ENCODE measurements at places on chromosomes 12 and 14.

- DNase-seq, result no peak
Observed at GRCh38 chr12:32661706-32662105, 17.4 kb upstream of the DNM1L start.

GRCh38 chr12:49131051-49131893 is at the start of gene TUBA1B:
TUBA1B (minus strand) TSS chr12:49131395; CDS start chr12:49131300, 95 bp downstream.
- peak; percentile 94 for DNase-seq

DNA sequence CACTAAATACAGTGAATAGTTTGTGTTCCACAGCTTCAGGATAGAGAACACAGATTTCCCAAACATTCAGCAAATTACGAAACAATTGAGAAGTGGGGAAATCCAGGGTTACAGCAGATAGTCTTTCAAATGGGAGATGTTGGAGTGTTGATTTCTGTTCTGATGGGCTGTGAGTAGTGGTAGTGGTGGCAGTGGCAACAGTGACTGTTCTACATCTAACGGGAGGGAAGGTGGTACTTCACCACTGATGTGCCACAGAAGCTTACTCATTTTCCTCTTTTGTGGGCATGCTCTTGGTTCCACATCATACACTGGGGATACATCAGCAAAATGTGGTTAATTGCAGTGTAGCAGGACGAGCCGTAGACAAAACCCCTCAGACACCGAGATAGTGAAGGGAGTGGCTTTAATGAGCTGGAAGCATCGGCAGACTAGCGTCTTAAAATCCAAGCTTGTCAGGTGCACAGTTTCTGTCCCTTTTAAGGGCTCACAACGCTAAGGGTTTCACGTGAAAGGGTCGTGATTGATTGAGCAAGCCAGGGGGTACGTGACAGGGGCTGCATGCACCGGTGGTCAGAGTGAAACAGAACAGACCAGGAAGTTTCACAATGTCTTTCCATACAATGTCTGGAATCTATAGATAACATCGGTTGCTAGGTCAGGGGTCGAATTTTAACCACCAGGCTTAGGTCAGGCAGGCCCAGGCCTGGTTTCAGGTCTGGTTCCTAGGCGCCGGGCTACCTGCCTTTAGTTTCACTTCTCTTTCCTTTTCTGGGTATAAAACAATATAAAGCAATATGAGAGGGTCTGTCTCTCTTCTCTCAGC is 330.6 kb upstream of the FBXO33 start:
- DNase-seq, result peak; percentile 7

- DNase-seq, result no peak
Observed at GRCh38 chr12:9961106-9961505, 10.1 kb upstream of the CLEC12A start.

DNA sequence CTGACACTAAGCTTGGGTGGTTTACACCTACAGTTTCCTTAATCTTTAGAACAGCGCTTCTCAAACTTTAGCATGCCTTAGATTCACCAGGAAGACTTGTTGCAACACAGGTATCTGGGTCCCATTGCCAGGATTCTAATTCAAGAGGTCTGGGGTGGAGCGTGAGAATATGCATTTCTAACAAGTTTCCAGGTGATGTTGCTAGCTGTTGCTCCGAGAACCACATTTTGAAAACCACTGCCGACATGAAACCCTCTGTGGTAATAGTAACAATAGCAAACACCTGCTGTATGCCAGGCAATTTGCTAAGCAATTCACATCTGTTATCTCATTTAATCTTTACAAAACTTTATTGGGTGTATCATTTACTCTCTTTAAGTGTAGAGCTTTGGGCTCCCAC is 58.6 kb downstream of the TRHDE start:
- DNase-seq, result no peak

GRCh38 chr12:59041241-59042121 is 121.2 kb upstream of the LRIG3 start:
- DNase-seq, result no peak

DNA sequence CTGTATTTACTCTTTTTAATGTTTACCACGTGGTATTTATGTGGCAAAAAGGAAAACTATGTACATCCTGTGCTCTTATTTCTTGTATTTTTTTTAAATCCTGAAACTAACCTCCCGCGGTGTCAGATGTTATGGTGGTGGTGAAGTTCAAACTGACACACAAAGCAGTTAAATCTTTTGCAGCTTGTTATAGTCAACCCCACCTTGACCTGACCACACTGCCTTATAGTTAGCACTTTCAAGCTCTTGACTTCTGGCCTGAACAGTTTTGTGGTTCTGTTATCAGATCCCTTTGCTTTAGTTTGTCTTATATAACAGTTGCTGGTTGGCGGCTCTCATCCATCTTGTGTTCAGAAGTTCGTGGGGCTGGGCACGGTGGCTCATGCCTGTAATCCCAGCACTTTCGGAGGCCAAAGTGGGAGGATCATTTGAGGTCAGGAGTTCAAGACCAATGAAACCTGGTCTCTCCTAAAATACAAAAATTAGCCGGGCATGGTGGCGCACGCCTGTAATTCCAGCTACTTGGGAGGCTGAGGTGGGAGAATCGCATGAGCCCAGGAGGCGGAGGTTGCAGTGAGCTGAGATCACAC is 2.1 kb downstream of the UNG start:
- DNase-seq, result no peak

GRCh38 chr12:54393207-54393609 is 8.7 kb upstream of the ZNF385A start:
- DNase-seq, result no peak

- no peak for DNase-seq
Observed at GRCh38 chr14:60971271-60971670, 9.6 kb downstream of the TRMT5 start.

DNA sequence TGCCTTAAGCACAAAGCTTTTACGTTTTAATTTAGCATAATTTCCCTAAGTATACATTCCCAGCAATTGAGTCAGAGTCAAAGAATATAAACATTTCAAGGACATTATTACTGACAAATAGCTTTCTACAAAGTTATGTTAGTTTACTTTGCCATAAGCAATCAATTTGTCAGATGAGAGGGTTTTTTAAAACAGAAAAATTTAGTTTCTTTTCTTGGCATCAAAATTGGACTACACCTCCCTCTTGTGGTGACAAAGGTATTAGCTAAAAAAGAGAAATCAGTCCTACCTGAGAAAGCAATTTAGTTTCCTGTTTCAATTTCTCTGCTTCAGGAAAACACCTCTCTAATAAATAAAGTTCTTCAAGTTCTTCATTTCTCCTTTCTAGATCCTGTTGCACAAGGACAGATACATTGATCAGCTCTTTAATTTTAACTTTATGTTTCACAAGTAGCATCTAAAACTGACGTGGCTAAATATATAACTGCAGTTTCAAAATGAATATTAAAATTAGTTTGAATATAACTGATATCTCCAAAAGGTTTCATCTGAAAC is 39.9 kb downstream of the DNAI7 start:
- DNase-seq, result peak; percentile 37

- DNase-seq, result no peak
Observed at GRCh38 chr12:101876322-101876860, 989 bp upstream of the DRAM1 start.

DNA sequence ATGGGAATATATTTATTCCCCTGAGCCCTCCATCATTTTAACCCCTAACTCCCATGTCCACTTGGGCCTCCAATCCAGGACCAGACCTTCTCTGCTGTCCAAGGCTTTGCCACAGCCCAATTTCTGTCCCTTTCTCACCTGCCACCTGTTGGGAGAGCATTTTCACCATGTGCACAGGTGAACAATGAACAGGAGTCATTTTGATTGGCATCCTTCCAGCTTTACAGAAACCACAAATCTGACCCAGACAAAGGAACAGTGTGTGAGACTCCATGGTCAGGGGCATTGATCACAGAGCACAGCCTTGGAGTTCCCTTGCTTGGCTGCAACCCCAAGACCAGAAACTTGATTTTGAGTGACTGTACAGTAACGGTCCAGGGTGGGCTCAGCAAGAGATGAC is 91.9 kb downstream of the CRACR2A start:
- DNase-seq, result no peak

DNA sequence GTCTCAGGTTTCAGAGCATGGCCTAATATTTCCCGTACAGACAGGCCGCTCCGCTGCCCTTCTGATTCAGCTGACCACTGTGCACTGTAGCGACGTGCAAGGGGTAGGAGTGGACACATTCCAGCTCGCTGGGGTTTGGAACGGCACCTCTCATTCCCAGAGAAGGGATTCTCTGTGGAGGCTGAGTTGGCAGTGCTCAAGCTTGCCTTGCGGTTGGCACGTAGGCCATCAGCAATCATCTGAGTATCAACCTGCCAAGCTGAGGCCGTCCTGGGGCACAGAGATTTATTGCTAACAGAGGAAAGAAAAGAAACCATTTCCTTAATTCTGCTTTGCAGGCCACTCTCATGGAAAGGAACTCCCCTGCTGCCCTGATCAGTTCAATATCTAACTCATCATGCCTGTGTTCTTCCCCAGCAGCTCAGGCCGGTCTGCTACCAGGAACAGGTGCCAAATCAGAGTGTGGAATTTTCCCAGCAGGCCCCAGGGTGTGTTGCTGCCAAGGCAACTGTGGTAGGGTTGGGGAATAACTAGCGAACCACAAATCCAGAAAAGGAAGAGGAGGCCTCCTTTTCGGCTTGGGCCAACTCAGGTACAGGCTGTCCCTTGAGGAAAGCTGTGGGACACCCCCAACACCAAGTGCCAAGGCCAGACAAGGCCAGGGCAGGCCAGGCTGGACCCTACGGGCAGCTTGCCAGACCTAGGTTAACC is 92.5 kb downstream of the SSPN start:
- DNase-seq, result no peak

DNA sequence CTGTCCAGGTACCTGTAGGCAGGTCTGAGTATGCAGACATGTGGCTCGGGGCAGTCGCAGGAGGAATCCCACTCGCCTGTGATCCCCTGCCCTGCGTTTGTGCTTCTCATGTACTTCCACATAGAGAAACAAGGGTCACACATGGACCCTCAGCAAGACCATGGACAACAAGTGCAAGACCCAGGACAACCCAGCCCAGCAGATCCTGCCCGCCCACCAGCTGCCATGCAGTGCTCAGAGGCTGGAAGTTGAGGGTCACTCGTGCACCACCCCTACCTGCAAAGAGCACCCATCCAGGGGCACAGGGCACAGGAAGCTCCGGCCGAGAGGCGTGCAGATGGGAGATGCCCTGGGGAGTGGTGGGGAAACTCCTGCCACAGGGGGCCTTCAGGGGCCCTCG is 67.5 kb upstream of the C14orf180 start:
- DNase-seq, result no peak

DNA sequence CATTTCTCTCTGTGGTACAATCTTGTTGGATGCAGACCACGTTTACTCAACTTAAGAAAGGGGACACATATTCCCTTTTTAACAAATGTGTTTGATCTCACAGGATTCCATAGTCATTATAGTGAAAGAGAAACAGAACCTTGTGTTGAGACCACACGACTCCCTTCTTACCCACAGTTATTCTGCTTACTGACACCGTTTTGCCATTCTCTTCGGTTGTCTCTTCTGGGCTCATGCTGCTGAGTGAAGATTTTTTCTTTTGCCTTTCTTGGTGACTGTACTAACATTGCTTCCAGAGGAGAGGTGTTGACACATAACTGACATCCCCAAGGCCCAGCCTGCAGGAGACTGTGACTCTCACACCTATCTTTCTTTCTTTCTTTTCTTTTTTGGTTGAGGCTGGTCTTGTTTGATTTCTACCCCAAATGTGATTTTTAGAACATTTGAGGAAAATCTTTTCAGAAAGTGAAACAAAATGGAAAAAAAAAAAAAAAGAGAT is 61.2 kb upstream of the OTOGL start:
- no peak for DNase-seq

GRCh38 chr12:29282031-29282816 is 98.7 kb downstream of the ERGIC2 start:
- DNase-seq, result no peak

GRCh38 chr14:88849716-88850115 is 25.3 kb downstream of the TTC8 start:
- DNase-seq, result peak; percentile 39

DNA sequence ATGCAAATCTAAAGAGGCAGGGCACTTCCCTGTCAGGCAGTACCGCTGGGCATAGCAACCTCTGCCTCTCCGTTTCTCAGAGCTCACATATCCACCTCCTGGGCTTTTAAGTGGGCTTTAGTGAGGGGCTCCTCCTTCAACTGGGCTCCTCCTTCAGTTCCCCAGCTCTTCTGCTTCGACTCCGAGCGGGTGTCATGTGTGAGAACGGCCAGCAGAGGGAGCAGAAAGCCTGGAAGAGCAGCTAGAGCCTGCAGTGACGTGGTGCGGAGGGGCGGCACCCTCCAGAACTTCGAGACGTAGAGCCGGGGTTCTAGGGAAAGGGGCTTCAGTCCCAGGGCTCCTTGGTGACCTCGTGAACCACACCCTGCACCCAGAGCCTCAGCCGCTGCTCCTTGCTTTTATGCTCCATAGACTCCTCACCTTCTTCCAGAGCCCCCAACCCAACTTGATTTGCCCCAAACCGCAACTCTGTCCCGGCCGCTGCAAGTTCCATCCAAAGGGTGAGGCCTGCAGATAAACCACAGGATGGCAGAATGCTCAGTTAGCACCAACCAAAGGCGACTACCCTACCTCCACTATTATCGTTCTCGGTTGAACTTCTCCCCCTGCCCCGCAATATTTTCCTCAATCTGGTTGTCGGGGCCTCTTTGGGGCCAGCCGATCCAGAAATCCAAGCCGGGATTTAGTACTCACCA is 383 bp upstream of the GLI1 start:
- DNase-seq, result peak; percentile 95

DNA sequence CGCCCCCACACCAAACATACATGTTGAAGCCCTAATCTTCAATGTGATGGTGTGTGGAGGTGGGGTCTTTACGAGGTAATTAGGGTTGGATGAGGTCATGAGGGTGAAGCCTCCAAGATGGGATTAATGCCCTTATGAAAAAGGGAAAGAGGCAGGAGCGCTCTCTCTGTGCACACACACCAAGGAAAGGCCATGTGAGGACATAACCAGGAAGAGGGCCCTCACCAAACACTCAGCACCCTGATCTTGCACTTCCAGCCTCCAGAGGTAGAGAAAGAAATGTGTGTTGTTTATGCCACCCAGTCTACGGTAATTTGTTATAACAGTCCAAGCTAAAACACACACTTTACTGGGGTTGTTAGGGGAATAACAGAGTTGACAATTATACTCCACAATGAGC is 14.6 kb upstream of the PITPNM2 start:
- DNase-seq, result no peak

- peak; percentile 25 for DNase-seq
Observed at GRCh38 chr14:59588101-59588500, 11.5 kb upstream of the CCDC175 start.

- DNase-seq, result no peak
Observed at GRCh38 chr12:57099766-57100165, 10.9 kb downstream of the NAB2 start.

DNA sequence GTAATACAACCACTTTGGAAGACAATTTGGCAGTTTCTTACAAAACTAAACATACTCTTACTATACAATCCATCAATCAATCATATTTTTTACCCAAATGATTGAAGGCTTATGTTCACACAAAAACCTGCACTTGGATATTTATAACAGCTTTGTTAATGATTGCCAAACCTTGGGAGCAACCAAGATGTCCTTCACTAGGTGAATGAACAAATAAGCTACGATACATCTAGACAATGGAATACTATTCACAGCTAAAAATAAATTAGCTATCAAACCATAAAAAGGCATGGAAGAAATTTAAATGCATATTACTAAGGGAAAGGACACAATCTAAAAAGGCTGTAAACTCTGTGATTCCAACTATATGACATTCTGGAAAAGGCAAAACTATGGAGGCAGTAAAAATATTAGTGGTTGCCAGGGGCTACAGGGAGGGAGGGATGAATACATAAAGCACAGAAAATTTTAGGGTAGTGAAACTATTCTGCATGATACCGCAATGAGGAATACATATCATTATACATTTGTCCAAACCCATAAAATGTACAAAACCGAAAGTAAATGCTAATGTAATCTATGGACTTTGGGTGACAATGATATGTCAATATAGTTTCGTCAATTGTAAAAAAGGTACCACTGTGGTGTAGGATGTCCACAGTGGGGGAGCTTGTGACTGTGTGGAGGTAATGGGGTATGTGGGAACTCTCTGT is 70.5 kb downstream of the GPR65 start:
- no peak for DNase-seq

Data from suppressor macrophage (primary cell).